ENCODE measurements at places on chromosomes 6 and 20.
A peak's percentile ranks its signal among the peaks of the same experiment; 100 is the strongest.

DNA sequence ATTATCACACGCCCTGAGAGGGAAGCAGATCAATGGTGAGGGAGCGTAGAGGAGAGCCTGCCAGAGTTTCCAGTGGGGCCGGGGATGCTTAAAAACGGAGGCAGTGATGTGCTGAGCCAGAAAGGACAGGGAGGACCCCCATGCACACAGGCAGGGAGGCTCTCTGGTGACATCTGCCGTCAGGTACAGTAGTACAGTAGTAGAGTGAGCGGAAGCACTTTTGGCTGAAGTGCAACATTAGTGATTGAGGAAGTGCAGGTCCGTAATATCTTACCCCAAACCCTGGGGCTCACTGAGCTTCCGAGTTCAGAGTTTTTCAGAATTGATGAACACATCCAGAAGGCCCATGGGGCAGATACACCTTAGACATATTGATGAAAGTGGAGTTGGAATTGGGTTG lies 42.1 kb downstream of the GFRA4 start:
- DNase-seq, result no peak

GRCh38 chr20:3188823-3189413 lies 15.6 kb downstream of the DDRGK1 start:
- no peak for DNase-seq

GRCh38 chr6:31383149-31383548 lies 20.2 kb upstream of the MICA start:
- no peak for DNase-seq

DNA sequence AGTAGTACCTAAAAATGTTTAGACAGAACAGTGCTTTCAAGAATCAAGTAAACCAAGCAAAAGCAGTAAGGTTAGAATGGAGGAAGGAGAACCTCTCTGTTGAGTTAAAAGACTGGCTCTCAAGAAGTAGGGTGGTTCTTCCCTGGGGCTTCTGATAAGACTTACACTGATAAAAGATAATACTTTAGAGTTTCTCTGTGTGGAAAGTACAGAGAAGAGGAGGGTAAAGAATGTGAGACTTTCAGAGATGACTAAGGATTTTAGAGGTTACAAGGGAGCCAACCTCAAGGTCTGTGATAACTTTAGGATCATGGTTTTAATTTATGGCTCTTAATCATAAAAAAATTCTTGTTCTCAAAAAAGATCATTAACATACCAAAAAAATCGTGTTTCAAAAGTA lies 30.9 kb upstream of the ALDH8A1 start:
- DNase-seq, result no peak

- peak; percentile 66 for DNase-seq
Measured at GRCh38 chr6:125753218-125753936, 3.9 kb downstream of the HEY2 start.

DNA sequence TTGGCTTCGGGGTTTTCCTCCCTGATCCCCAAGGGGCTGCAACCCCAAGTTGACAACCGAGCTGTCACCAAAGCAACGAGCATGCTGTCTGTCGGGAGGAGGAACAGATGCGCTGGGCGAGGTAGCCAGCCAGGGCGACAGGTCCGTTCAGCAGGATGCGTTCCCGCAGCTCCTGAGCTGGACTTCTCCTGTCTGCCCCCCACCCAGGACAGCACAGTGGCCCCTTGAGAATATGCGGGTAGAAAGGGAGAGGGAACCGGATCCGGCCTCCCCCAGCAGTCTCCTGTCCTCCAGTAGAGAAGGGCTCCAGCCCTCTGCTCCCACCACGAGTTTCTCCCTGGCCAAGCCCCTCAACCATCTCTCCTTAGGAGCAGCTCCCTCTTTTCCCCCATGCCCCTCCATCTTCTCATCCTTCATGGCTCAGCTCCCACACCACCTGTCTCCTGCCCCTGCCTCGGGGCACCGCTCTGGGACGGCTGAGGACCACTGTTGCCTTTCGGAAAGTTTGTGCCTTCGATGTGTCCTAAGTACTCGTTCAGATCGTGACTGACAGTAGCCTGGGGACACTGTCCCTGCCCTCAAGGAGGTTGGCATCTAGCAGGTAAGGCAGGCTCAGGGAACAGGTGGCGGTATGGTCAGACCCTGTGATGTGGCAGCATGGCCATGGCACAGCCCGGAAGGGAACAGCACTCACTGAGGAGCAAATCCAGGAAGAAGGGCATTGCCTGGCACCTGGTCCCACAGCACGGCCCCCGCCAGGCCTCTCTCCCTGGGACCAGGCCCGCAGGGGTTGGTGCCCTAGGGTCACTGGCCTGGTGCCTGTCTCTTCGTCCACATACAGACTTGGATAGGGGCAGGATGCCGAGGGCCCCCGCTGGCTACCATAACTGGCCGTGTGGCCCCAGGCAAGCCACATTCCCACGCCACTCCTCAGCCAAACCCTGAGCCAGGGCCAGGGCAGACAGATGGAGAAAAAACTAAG lies 96.3 kb downstream of the ASXL1 start:
- DNase-seq, result no peak

DNA sequence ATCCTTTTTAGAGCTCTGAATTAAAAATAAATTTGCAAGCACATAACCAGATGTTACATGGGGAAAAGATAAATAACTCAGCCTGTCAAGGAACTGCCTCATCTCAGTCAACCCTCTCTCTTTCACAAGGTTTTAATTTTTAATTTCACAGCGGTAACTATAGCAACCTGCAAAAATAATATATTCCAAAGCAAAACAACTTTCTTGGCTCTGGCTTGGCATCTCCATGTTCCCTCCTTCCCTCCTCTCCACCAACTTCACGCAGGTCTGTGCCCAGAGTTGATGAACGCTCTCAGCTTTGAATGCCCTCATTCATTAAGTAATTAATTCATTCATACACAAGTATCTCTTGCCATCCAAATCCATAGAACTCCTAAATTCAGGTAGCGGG lies 32.5 kb upstream of the SIRPA start:
- DNase-seq, result no peak

DNA sequence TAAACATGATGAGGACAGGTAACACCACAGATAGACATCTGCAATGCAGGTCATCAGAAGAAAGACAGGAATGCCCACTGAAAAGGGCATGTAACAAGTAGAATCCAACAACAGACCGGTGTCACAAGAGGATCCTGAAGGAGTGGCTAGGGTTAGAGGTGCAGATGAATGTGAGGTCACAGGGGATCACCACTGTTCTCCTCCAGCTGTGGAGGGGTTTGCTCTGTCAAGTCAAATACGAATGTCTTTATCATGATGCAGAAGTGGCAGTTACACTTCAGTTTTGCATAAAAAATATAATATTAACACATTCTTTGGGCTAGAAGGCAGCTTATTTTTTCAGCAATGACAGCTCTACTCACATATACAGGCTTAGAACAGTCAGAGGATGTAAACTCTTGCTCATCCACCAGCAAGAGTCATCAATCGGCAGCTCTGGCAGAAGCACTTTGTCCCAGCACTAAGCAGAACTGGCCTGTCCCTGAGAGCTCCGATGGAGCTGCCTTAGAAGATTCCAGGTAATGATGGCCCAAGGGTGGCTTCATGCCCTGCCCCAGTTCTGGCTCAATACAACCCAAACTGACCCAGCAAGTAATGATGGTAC lies 130.4 kb upstream of the TRAF3IP2 start:
- DNase-seq, result no peak

DNA sequence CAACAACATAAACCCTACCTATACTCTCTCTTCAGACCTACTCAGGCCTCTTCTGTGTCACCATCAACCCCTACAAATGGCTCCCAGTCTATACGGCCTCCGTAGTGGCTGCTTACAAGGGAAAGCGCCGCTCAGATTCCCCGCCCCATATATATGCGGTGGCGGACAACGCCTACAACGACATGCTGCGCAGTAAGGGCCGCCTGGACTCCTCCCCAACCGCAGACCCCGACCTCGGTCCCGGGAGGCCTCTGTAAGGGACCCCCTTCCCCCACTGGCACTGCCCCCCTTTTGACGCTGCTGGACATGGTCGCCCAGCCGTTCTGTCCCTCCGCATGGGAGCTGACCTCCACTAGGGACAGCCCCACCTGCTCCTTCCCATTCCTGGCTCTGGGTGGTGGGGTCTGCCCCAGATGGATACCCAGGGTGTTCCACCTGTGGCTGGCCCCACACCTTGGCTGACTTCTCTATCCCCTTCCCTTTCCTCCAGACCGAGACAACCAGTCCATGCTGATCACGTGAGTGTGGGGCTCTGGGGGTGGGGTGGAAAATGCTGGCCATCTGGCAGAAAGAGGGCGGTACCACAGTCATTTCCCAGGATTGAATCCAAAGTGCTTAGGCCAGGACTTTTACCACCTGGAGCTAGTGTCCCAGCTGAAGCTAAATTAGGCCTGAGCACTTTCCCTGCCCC lies 25.0 kb downstream of the MYH7B start:
- DNase-seq, result no peak

GRCh38 chr20:18623156-18623910 lies 35.5 kb downstream of the DTD1 start:
- DNase-seq, result no peak

GRCh38 chr6:20172842-20173456 lies 39.3 kb downstream of the MBOAT1 start:
- no peak for DNase-seq

DNA sequence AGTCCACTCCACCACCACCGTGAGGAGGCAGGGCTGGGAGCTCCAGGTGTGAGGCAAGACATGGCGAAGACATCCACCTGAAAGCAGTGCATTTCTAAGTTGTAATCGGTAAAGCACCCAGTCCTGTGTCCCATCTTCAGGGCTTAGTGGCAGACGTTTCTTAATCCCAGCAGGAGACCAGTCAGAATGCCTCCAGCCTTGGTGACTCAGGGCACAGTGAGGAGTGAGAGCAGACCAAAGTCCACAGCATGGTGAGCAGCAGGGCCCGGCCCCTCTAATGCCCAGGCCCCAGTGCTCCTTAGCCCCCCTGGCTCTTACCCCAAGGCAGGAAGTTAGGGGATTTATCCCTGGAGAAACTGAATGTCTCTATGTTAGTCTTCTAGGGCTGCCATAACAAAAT lies 183.9 kb downstream of the SYNDIG1 start:
- DNase-seq, result no peak

DNA sequence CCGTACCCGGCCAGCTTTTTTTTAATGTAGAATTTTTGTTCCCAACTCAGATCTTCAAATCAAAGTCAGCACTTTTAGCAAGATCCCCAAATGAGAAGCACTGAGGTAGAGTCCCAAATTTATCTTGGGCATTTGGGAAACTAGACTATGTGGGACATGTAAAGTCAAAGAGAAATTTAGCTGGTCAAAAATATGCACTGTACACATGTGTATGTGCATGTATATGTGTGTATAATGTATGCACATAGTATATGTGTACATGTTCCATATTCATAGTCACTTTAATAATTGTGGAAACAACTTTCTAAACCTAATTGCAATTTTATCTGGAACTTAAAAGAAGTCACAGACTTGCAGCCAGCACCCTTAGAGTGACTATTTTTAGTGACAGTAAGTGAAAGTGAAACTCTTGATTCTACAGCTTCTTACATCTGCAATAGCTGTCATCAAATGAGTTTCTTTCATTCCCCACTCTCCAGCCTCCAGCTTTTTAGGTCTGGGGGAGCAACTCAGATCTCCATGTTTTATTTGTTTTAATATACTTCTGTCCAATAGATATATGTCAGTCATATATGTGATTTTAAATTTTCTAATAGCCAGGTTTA lies 53.6 kb downstream of the CDC40 start:
- DNase-seq, result peak; percentile 27

DNA sequence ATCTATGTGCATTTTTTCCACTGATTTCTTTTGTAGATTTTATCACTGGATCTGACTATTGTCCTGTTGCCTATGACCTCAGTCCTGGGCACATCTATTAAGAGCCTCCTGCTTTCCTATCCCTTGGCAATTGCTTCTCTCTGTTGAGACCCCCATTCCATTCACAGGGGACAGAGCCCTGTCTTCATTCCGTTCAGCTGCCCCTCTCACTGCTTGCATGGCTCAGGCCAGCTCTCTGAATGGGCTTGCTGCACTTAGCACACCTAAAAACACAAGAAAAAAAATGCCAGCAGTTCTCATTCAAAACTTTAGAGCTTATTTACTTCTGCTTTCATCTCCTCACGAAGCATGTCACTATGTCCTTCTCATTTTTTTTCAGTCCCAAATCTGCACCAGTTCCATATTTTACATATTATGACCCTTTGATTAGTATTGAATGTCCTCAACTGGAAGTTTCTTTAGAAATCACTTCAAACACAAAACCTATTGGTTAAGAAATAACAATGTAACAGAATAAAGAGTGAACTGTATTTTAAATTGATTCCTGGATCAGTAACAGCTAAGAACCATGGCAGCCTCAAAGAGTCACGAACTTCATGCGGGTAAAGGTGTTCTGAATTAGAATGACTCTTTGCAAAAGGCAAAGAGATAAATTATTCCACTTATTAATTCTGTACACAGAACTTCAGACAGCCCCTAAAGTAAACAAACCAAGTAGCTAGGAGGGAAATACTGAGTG lies 616.5 kb downstream of the C6orf118 start:
- no peak for DNase-seq

DNA sequence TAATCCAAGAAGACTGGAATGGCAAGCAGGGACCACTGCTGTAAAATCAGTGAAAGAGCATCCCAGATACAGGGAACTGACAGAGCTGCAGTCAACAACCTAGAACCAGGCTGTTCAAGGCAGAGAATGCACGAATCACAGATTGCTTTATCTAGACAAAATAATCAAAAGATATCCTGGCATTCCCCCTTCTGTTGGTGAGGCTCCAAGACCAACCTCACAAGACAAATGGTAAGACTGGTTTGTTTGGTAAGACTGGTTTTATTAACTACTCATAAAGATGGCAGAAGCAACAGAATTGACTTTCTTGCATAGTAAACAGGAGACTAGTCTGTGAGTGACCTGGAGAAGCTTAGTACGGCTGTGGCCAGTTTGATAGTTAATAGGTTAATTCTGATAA lies 88.8 kb upstream of the AHI1 start:
- DNase-seq, result no peak

- no peak for DNase-seq
Measured at GRCh38 chr6:157124485-157125254, 198.6 kb downstream of the TMEM242 start.

- DNase-seq, result no peak
Measured at GRCh38 chr6:6740595-6740994, 152.1 kb downstream of the LY86 start.

- DNase-seq, result no peak
Measured at GRCh38 chr20:48425817-48426612, 401.8 kb downstream of the PREX1 start.

DNA sequence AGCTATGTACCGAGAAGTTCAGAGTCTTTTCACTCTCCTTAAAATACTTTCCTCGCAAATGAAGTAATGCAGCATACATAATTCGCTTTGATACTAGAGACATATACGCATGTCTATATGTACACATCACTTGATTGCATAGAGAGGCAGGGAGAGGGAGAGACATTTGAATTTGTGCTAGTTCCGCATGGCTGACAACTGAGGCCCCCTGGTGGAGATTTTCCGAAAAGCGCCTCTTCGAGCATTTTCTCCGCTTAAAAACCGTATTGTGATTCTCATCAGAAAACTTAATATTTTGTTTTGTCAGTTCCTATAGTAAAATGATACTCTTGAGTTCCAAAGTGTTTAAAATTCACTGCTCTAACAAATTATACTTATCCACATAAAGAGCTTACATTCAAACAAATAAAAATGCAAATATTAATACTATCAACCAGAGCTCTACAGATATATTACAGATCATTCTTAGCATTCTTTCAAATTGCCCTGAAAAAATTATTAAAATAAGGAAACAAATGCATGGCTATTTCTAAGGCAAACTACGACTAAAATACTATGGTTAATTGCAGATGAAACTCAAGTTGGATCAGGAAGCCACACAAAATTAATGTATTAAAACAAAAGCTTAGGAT lies 637 bp downstream of the MYLK4 start:
- peak; percentile 80 for DNase-seq

- DNase-seq, result no peak
Measured at GRCh38 chr6:33298773-33299236, at the start of gene RGL2. TSS of gene RGL2 (minus strand) at chr6:33298942. CDS start at chr6:33298610, 332 bp downstream.

Measured in KBM-7 (cell line).